ENCODE measurements at places on chromosomes 2 and 18.

- DNase-seq, result no peak
Measured at GRCh38 chr2:96816836-96817702, 1.0 kb downstream of the CNNM3 start.

- no peak for DNase-seq
Measured at GRCh38 chr2:219252570-219252899, 508 bp upstream of the TUBA4B start.

- DNase-seq, result no peak
Measured at GRCh38 chr2:68438455-68439303, 28.4 kb downstream of the FBXO48 start.

GRCh38 chr2:133657591-133657990 is 89.3 kb upstream of the NCKAP5 start:
- no peak for DNase-seq

- no peak for DNase-seq
Measured at GRCh38 chr2:119423108-119423444, 8.6 kb upstream of the TMEM37 start.

DNA sequence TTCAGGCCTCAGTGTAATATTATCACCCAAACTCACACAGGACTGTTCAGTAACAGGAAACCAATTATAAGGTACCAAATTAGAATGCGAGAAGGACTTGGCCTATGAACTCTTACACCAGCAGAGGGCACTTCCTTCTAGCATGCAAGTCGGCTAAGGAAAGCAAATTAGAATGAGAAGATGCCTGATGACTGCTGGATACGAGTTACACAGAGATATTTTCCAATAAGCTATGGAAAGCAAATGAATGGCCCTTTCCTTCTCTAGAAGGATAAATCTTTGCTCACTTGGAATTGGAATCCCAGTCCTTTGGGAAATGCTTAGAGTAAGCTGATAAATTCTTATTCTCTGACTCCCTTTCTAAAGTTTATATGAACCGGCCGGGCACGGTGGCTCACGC is 109.8 kb downstream of the AP1S3 start:
- DNase-seq, result peak; percentile 58

DNA sequence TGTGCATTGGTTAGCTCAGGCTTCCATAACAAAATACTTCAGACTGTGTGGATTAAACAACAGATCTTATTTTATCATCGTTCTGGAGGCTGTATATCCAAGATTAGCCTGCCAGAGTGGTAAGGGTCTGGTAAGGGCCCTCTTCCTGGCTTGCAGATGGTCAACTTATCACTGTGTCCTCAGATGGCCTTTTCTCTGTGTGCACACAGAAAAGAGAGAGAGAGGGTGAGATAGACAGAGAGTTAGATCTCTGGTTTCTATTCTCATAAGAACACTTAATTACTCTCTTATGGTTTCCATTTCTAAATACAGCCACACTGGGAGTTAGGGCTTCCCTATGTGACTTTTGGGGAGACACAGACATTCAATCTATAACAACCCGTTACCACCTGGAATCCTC is 1003.5 kb downstream of the TSN start:
- DNase-seq, result no peak

- DNase-seq, result peak; percentile 30
Measured at GRCh38 chr2:137910641-137911040, 53.6 kb upstream of the HNMT start.

- no peak for DNase-seq
Measured at GRCh38 chr2:235672720-235673119, 178.9 kb downstream of the AGAP1 start.

DNA sequence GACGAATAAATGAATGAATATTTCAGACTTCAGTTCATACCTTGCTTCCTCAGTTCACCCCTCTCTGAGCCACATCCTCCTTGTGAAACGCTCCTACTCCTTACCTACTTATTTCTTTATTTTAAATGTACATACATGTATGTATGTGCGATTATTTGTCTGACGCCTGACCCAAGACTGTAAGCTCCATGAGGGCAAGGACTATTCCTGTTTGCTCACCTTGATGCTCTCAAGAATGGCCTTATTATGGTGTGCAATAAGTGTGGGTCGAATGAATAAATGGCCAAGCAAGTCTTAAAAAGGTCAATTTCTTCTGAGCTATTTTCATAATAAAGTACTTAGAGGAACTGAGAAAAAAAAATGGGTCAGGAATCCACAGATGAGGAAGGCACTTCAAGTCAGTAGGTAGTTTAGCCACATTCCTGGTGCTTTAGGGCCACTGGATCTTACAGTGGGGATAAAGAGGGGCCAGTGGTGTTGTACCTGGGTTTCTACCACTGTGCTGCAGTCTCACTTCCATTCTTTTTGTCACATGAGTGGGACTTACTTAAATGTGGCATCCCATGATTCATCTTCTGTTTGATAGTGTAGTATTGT is 74.7 kb downstream of the SDC1 start:
- no peak for DNase-seq

DNA sequence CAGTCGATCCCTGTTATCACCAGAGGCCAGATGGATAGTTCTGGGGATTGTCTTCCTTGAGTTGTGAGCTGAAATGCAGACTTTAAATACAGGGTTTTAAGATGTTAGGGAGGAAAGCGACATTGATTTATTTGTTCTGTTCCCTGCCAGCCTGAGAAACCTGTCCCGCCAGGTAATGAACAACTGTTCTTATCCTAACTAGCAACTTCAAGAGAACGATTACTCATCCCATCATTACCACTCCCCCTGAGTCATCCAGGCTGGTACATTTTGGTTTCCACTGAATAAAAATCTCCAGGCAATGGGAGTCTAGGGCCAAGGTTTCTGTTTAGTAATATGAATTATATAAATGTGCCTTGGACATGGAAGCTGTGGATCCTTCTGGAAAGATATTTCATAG is 131.2 kb downstream of the LYPD6B start:
- no peak for DNase-seq

GRCh38 chr2:86139981-86140380 is 33.9 kb downstream of the PTCD3 start:
- no peak for DNase-seq

DNA sequence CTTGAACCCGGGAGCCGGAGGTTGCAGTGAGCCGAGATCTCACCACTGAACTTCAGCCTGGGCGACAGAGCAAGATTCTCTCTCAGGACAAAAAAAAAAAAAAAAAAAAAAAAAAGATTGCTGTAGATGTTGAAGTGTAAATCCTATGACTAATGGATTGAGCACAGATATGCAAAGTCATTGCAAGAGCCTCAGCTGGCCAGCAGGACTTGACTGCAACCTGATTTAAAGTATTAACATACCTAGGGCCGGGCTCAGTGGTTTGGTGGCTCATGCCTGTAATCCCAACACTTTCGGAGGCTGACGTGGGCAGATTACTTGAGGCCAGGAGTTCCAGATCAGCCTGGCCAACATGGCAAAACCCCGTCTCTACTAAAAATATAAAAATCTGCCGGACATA is 103.4 kb upstream of the MSH2 start:
- DNase-seq, result peak; percentile 35

DNA sequence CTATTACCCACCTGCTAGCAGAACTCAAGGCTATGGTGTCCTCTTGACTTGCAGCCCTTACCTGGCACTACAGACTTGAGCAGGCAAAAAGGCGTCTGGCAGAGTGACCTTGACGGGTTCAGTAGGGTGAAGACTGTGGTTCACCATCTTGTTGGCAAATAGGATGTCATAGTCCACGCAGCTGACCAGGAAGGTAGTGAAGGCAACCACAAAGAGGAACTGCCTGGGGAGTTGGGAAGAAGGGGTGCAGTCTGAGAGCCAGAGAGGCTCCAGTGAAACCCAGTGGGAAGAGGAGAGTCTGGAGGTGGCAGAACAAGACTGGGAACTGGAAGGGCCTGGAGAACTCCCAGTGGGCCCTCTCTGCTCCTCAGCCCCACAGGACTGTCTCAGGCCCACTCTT is 4.1 kb downstream of the ATG9A start:
- DNase-seq, result no peak

GRCh38 chr2:53286345-53286744 is 481.3 kb upstream of the CHAC2 start:
- DNase-seq, result no peak

- DNase-seq, result no peak
Measured at GRCh38 chr2:137696916-137697315, 267.4 kb upstream of the HNMT start.

GRCh38 chr2:213816583-213816982 is 532.3 kb downstream of the SPAG16 start:
- DNase-seq, result no peak

- peak; percentile 88 for DNase-seq
Measured at GRCh38 chr18:23498877-23499276, 4.4 kb upstream of the RMC1 start.

DNA sequence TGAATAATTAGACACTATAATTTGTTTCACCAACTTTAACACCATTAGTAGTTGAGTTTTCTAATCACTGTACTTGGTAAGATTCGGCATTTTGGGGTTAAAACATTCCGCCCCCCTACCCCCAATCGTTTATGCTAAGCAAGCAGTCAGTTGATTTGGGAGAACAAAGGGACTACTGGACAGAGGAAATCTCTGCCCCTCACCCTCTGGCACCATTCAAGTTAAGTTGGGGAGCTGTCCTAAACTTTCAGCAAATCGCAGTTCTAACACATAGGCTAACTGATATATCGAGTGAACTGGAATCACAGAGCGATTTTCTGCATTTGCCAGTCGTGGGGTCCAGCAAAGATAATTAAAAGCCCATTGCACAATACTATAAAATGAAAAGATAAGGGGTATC is 5.6 kb downstream of the KLF7 start:
- DNase-seq, result no peak

GRCh38 chr2:113237604-113238160 is 41.0 kb downstream of the PAX8 start:
- no peak for DNase-seq

- DNase-seq, result no peak
Measured at GRCh38 chr2:17191223-17191622, 327.0 kb downstream of the RAD51AP2 start.

DNA sequence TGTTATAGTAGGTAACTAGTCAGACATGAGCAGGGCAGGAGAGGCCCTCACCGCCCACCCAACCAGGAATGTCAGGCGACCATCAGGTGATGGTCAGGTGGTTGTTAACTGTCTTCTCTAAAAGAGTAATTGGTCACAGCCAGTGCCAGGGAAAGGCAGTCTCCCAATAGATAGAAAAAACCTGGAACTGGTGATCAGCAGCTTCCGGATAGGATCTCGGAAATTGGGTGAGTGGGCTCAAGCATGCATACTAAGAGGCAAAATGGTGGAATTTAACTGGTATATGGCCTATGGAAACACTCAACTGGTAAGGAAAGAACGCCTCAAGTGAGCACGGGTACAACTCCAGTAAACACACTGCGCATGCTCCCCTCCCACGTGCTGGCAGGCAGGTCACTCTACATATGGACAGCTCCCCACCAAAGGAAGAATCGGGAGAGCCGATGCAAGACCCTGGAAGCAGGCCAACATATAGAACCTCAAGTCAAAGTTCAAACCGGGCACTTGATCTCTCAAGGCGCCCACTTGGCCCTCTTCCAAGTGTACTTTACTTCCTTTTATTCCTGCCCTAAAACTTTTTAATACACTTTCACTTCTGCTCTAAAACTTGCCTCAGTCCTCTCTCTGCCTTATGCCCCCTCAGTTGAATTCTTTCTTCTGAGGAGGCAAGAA is 43.5 kb upstream of the TMEM131 start:
- no peak for DNase-seq

- no peak for DNase-seq
Measured at GRCh38 chr2:212973347-212973746, 178.1 kb downstream of the IKZF2 start.

- DNase-seq, result no peak
Measured at GRCh38 chr2:148909114-148909513, 34.1 kb downstream of the KIF5C start.

- DNase-seq, result no peak
Measured at GRCh38 chr2:16194530-16194929, 254.2 kb downstream of the MYCN start.

DNA sequence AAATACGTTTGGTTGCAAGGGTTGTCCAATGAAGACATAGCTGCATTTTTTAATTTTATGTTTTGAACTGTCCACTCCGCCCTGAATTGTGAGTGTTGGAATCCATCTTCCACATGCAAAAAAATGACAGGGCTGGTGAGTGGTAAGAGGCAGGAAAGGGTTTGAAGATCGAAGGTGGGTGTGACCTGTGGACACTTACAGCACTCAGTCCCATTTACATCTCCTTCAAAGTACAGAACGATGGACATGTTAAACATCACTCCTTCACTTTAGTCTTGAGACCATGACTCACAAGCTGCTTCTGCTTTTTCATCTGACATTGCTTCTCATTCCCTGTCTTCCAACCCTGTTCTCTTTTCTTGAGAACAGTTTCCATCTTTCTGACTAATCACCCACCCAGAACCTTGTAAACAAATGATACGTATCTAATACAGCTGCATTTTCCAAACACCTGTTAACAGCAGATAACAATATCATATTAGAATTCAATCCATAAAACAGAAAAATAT is 179.3 kb downstream of the ZNF516 start:
- no peak for DNase-seq

DNA sequence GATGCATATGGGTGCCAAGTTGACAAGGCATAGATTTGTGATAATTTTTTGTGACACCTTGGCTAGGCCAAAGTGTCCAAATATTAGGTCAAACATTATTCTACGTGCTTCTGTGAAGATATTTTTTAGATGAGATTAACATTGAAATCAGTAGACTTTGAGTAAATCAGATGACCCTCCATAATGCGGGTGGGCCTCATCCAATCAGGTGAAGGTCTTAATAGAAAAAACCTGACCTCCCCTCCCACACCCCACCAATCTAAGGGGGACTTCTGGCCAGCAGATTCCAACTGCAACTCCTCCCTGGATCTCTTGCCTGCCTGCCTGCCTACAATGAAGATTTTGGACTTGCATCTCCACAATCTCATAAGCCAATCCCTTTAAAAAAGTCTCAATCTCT is 118.8 kb upstream of the LMAN1 start:
- no peak for DNase-seq

DNA sequence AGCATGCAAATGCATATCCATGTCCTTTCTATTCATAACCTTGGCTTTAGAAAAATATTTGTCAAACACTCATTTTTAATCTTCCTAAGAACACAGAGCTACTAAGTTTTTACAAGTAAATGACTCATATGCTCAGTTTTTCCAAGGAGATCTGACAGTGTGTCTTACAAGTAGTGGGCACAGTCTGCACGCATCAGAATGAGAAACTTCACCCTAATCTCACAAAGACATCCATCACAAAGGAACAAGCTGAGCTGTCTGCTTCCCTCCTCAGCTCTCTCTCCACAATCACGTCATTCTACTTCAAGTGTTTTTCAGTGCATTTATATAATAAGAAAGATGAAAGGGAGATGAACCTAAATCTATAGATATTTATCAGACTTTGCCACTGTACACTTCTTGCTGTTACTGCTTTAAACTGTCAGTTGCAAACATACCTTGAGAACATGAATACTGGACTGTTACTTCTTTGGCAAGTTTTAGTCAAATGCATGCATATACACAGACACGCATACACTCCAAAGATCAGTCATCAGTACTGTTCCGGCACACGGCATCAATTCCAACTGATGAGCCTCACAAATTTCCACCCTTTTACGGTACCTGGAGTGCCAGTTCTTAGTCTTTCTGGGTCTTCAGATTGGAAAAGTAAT is 75.7 kb downstream of the RBMS1 start:
- DNase-seq, result no peak

Measured in hematopoietic multipotent progenitor cell treated with erythropoietin and hydrocortisone succinate and interleukin-3 and kit ligand, for 8 days (in vitro differentiated cells).